ENCODE measurements at places on chromosomes 12 and 14.

DNA sequence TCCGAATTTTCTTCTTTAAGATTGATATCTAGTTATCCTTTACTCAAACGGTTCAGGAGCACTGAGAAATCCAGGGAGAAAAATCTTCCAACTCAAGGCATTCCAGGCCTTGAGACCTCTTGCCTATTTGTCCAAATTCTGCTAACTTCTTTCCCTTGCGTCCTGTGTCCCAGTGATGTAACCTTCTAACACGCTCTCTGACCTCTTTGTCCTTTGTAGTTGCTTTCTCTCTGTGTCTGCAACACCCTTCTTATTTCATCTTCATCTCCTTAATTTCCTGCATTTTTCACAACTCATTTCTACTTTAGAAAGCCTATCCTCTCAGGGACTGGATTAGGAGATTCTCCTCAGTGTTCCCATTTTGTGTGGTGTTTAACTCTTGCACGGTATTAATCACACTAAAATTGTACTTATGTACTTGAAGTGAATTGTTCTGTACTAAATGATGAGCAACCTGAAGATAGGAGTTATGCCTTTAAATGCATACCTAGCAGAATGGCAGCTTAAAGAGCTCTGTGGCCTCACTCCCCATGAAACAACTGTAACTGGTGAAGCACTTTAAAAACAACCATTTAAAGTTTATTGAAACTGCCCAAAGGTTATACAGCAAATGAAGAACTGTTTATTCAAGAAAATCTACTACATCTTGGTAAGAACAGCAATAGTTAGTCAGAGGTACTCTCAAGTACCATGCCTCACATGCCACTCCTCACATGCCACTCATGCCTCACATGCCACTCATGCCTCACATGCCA lies 7.4 kb upstream of the SNAPC1 start:
- no peak for DNase-seq

GRCh38 chr12:75439048-75439447 lies 41.5 kb upstream of the GLIPR1 start:
- DNase-seq: no peak

- DNase-seq: no peak
Measured at GRCh38 chr14:47929334-47929733, 253.9 kb upstream of the MDGA2 start.

GRCh38 chr14:53295985-53296582 lies 143.0 kb upstream of the DDHD1 start:
- no peak for DNase-seq

DNA sequence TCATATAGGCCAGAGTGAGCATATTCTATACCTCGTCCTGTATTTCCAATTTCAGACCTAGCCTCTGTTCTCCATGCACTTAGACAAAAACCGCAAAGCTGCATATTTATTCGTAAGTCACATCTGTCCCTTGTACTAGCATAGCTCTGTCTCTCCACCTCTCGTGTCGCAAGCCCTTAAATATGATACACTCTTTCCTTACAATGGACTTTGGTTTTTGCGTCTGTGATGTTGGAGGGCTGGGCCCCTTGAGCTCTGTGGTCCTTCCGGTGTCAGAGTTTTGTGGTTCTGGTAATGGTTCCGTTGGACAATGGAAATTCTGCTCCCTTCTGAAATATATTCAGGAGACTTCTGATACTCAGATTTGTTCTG lies 11.3 kb downstream of the PRKCH start:
- DNase-seq: no peak

DNA sequence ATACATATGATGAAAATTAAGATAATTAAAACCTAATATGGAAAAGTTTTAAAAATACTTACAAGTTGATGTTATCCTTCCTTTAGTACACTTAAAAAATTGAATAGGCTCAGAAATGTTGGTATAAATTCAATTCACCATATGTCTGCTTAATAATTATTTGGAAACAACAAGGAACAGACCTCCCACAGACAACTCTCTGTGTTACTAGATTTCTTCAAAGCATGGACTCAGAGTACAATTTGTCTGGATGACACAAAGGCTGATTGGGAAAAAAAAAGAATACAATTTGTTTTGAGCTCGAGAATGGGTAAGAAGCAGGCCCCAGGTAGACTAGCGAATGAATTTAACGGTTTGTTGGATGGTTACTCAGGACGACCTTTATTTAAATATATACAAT lies 48.9 kb upstream of the BTG1 start:
- no peak for DNase-seq

DNA sequence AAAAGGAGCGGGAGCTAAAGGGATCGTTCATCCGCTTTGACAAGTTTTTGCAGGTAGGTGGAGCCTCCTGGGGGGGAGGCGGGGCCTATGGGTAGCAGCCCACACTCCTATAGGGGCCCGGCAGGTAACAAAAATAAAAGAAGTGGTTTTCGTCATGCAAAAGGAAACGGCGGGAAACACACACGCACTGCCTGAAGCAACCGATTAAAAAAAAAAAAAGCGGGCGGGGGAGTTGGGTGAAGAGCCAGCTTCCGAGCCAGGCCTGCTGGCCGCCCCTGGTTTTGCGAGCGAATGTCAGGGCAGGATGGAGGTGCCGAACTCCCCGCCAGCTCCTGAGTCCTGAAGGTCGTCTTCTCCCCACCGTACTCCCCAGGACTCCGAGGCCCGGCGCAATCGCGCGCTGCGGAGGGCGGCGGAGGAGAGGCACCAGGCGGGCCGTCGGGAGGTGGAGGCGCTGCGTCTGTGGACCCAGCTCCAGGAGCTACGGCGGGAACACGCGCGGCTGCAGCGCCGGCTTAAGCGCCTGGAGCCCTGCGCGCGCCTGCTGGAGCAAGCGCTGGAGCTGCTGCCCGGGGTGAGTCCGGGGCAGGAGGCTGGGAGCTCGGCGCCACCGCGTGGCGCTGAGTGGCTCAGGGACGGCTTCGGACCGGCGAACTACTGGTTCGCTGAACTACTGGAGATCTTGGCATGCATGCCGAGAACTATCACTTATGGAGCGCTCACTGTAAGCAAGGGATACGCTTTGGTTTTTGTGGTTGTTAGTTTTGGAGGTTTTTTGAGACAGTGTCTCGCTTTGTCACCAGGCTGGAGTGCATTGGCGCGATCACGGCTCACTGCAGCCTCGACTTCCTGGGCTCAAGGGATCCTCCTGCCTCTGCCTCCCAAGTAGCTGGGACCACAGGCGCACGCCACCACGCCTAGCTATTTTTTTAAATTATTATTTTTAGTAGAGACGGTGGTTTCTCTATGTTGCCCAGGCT lies 3.6 kb downstream of the CFAP73 start:
- DNase-seq: no peak

DNA sequence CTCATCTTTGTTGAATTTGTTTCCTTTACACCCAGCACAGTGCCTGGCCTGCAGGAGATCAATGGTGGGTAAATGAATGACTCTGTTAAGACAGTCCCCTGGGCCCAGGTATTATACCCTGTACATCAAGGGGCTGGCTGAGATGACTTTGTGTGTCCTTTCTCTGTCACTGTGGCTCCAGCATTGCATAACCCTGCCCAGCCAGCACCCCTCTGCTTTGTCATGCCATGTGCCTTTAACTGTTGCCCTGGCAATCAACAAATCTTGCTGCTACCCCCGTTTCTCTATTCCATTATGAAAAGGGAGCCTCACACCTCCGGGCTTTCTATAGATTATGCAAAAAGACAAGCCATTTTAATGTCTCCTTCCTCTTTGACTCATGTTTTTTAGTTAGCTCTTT lies 7.6 kb upstream of the FLVCR2 start:
- DNase-seq: no peak

DNA sequence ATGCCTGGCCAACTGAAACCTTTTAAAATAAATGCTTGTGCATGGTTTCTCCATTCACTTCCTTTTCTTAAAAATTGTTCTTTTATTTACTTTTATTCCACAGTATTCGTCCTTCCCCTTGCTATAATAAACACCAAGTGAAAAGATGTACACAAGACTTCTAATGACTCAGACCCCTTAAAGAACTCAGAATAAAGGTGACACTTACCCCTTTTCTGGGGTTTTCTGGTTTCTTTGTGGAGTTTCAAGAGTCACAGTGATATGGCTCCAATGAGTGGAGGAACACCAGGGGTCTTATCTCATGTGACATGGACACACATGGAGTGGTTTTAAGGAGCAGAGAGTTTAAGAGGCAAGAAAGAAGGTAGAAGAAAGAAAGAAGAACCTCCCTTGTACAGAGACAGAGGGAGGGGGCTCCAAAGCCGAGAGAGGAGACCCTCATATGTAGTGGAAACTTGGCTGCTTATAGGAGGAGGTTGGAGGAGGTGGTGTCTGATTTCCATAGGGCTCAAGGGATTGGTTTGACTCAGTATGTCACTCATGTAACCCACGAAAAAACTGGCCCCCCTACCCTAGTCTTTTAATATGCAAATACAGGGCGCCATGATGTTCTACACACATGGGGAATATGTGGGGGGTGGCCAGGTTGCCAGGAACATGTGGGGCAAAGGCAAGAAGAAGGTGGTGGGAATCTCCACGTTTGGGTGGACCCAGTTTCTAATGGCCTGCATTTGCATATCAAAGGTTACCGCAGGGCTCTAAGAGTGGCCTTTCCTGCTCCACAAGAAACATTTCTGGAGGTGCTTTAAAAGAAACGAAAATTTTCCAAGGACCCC lies 22.1 kb upstream of the CD69 start:
- DNase-seq: no peak

- no peak for DNase-seq
Measured at GRCh38 chr12:18467620-18468245, 206.4 kb downstream of the PIK3C2G start.

DNA sequence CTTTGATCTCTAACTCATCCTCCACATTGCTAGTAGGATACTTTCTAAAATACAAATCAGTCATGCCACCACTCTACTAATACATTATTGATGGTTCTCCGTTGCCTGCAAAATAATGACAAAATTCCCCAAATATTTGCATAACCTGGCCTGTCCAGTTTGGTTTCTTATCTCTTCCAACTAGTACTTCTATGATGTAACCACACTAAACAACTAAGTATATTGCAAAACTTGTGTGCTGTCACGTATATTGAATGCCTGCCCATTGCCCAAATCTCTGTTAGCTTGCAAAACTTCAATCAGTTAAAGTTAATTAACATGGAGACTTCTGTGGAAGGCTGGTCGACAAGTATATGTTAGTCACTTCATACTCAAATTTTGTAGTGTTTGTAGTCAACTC lies 6.5 kb downstream of the OR6C74 start:
- no peak for DNase-seq

GRCh38 chr14:32593290-32593942 lies 264.3 kb downstream of the AKAP6 start:
- DNase-seq: peak; percentile 86

DNA sequence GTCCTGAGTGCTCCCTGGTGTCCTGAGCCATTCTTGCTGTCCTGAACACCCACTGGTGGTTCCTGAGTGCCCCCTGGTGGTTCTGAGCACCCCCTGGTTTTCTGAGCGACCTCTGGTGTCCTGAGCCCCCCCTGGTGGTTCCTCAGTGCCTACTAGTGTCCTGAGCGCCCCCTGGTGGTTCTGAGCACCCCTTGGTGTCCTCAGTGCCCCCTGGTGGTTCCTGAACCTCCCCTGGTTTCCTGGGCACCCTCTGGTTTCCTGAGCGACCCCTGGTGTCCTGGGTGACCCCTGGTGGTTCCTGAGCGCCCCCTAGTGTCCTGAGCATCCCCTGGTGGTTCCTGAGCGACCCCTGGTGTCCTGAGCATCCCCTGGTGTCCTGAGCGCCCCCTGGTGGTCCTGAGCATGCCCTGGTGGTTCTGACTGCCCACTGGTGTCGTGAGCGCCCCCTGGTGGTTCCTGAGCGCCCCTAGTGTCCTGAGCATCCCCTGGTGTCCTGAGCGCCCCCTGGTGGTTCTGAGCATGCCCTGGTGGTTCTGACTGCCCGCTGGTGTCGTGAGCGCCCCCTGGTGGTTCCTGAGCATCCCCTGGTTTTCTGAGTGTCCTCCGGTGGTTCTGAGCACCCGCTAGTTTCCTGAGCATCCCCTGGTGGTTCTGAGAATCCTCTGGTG lies 473.1 kb downstream of the TMEM121 start:
- DNase-seq: no peak

DNA sequence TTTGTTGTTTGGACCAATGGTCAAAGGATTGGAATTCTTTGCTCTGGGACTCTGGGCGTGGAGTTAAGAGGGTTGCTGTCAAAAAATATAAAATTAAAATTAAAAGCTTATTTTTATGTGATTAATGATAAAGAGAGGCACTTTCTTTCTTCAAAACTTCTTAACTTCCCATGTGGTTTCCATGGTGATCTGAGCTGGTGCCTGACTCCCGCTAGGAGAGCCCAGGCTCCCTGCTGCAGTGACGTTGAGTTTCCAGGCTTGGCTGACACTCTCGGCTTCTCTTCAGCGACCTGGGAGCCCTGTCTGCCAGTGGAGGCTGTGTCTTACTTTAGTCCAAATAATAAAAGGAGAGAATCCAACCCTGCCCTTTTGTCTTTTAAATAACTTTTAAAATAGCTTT lies 84.4 kb downstream of the GALC start:
- no peak for DNase-seq

DNA sequence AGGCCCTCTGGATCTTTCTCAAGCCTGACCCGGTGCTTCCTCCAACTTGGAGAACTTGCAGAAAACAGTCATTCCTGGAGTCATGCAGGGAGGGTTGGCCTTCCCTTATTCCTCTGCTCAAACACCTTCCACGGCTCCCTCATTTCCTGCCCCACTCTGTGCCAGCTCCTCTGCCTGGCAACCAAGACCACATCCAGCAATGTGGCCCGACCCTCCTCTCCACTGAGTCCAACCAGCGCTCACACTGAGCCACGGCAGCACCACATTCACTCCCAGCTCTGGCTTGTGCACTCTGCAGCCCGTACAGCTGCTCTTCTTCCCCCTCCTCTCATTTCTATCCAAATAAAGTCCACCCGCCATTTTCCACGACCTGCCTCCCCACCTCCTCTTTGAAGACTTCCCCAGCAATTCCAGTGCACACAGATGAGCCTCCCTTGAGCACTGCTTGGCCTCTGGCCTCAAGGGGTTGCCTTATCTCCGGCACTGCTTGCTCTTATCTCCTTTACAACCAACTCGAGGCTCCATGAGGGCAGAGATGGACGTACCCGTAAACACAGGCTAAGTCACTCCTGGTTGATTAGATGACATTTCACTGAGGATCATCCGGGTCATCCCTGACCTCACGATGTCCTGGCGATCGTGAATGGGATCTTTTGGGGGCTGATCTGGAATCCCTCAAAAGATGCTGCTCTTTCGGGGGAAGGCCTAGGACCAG lies 5.4 kb downstream of the PGF start:
- no peak for DNase-seq

GRCh38 chr12:182381-182892 lies 31.5 kb downstream of the SLC6A12 start:
- DNase-seq: peak; percentile 21

- DNase-seq: no peak
Measured at GRCh38 chr14:66495218-66496098, 9.3 kb downstream of the CCDC196 start.

GRCh38 chr14:94344389-94344788 lies 21.3 kb upstream of the SERPINA6 start:
- DNase-seq: no peak

GRCh38 chr12:117213295-117213808 lies 23.1 kb upstream of the FBXO21 start:
- DNase-seq: no peak

DNA sequence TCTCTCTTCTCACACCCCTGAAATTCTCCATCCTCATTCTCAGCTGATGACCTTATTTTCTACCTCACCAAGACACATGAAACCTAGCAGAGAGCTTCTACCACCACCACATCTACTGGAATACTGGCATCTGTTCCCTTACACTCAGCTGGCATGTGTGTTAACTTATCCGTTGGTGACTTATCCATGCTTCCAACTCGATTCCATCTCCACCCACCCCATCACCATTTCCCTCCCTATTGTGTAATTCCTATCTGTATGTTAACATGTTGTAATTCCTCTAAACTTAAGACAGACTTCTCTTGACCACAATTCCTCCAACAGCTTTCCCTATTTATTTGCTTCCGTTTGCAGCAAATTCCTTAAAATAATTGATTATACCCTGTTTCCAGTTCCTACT lies 15.4 kb downstream of the C1S start:
- no peak for DNase-seq
